LHCN-M2 (cell line): ENCODE measurements at places on chromosomes 7 and 10. TPM values are rescaled to one million over a fixed set of nuclear protein-coding genes. Genes with fewer than 3 reads are reported as not detected.
A peak's percentile ranks its signal among the peaks of the same experiment; 100 is the strongest.

GBX1 gene
- not detected in 2 replicates for total RNA-seq

- DNase-seq: peak; percentile 80
Observed at GRCh38 chr7:121372376-121373010, 23.6 kb downstream of the FAM3C start.

DNA sequence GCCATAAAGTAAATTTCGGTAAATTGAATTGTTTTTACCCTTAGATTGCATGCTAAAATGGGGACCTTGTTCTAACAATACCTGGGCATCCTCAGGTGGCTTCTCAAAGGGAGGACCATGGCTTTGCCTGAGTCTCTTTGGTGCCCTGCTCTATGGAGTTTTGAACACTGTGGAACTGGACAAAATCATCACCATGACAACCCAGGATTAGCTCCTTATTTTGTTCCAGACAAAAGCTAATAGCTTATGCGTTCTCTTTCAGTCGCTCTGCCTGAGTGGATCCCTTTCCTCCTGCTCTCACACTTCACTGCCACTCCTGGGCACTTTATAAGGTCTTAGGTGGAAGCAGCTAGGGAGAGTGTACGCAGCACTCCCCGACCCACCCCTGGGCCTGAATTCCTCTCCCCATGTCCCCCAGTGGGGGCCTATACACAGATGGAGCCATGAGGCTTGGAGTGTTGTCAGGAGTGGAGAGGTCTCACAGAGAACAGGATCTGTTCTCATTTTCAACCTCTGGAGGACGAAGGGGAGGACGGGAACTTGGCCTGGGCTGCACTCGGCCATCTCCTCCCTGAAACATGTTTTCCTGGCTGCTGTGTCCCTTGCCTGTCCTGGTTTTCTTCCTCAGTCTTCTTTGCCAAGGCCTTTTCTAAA is 19.0 kb downstream of the ADCYAP1R1 start:
- no peak for DNase-seq

GRCh38 chr7:22487978-22488642 is 11.9 kb downstream of the STEAP1B start:
- no peak for DNase-seq

DNA sequence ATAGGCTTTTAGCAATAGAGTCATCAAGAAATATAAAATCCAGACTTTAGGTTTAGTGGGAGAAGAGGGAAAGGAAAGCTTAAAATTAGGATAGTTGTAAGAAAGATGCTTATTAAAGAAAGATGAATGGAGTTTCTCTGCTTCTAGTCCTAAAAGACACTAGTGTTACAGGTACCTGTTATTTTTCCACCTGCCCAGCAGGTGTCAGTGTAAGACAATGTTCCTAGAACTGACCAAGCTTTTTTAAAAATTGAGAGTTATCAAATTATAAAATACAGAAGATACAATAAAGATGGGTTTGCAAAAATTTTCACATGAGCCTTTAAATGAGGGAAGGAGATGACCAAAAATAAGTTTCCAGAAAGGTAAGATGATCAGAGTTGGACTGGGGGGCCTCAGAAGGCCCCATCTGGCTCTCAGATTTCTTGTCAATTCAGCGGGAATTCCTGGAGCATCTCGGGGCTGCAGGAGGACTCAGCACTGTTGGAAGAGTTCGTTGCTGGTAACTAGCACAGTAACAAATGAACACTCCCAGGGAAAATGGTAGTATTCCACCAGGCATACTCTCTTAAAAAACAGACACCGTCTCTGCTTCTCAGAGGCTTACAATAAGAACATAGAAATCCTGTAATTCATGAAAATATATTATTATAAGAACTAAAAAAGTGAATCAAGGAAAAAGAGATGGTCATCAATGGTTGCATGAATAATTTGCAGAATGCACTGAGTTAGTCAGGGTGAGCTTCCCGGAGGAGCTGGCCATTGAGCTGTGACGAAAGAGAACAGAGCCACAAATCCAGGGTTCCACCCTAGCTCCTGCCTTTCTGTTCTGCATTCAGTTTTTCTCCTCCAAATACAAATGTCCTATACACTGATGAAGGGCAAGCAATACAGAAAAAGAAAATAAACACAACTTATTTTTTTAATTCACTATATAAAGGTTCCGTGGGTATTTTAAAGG is 71.8 kb upstream of the PIK3CG start:
- no peak for DNase-seq

DNA sequence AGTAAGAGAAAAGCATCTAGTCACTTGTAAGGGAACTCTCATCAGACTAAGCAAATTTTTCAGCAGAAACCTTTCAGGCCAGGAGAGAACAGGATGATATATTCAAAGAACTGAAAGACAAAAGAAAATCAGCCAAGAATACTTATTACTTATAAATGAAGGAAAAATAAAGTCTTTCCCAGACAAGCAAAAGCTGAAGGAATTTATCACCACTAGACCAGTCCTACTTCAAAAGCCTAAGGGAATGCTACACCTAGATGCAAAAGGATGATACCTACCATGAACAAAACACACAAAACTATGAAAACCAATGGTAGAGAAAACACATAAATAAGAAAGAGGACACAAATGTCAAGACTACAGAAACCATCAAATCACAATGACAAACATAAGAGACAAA is 126.6 kb upstream of the ABCB5 start:
- DNase-seq: no peak

DNA sequence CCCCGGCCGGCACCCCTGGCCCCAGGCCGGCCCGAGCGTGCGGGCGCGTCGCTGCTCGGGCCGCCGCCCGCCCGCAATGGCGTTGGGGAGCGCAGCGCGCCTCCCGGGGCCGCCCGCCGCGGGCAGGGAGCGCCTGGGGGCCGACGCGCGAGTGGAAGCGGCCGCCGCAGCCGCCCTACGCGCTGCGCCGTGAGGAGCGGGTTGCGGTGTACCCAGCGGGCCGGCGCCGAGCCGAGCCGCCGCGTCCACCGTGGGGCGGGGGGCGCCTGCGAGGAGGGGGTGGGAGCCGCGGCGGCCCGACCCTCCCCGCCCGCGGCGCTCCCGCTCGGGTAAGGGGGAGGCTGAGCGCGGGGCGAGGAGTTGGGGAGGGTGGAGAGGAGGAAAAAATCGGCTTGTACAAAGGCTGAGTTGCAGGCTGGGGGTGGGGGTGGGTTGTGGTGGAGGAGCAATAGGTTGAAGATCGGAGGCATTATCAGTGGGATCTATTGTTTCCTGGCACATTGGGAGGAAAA is 473 bp downstream of the PPP1R9A start:
- no peak for DNase-seq
